ENCODE measurements at places on chromosomes 2 and 18.

DNA sequence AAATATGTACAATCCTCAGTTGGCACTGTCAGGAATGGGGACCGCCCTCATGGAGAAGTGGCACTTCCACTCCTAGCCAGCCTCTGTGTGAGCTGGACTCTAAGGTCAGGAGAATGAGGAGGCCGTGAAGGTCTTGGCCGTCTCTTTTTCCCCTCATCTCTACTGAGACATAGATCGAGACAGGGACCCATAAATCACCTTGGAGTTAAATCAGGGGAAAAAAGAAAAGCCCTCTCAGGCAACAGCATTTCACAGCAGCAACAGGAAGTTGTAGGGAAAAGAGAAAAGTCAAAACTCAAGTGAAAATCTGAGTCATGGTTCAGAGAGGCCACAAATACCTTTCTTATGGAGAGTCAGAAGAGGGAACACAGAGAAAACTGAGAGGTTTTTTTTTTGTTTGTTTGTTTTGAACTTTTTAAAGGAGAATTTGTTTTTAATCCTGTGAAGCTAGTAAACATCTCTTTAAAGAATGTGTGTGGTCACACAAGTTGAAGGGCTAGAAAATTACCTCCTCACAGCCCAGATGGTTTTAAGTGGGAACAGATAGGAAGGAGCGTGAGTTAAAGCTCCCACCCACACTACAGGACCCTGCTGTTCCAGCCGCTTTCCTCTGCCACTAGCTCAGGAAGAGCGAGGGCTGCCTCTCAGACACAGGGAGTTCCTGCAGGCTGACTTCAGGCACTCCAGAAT lies 30.6 kb upstream of the CYP1B1 start:
- DNase-seq, result no peak

DNA sequence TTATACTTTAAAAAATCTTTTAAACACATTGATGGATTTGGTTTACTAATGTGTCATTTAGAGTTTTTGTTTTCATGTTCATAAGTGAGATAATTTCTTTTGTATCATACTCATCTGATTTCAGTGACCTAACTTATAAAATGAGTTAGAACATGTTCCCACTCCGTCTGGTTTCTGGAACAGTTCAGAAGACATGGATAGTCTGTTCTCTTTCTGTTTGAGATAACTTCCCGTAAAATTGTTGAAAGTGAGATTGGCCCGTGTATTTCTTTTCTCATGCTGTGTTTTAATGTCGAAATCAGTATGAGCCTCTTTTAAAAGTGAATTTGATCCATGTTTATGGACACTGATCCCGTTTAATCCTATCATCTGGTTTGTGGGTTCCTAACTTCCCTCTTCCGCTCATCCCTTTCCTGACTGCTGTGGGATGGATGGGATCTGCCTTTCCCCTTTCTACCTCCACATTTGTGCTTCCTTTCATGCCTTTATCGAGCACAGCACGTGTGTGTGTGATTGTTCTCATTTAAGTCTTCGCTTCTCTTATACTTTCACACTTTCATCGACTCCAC lies 78.9 kb downstream of the COPS8 start:
- DNase-seq, result no peak

GRCh38 chr2:174971868-174972781 lies 33.1 kb downstream of the CHN1 start:
- no peak for DNase-seq

GRCh38 chr18:48698707-48699106 lies 159.9 kb downstream of the CTIF start:
- DNase-seq, result no peak

- DNase-seq, result no peak
These were observed 164.8 kb downstream of the CCDC85A start for GRCh38 chr2:56348392-56349210.

All from germinal center (tissue), 1 donor.